ENCODE measurements at places on chromosomes 2 and 18.

GRCh38 chr2:100625717-100626116, 62.9 kb downstream of the PDCL3 start:
- no peak for DNase-seq

GRCh38 chr18:50320719-50321118, 33.2 kb upstream of the CXXC1 start:
- DNase-seq, result no peak

- no peak for DNase-seq
Measured at GRCh38 chr2:28102455-28102874, 211.9 kb downstream of the BABAM2 start.

DNA sequence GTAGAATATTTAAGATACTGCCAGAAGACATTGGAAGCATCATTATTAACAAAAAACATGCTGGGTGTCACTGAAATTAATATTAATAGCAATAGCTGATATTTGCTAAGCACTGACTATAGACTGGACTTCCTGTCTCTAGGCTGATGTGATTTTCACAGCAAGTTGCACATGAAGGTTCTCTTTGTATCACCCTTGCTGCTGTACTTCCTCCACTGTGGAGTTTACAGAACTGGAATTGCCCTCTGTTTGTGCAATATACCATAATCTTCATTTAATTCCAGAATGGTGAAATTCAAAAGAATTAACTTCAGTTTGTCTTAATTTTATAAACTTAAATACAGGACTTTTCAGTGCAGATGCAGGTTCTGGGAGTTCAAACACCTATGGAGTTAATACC, 585.1 kb downstream of the RNF144A start:
- DNase-seq, result no peak

- no peak for DNase-seq
Measured at GRCh38 chr2:181882246-181883020, 9.1 kb upstream of the ITPRID2 start.

- DNase-seq, result no peak
Measured at GRCh38 chr2:48227617-48228344, 302.2 kb upstream of the STON1 start.

DNA sequence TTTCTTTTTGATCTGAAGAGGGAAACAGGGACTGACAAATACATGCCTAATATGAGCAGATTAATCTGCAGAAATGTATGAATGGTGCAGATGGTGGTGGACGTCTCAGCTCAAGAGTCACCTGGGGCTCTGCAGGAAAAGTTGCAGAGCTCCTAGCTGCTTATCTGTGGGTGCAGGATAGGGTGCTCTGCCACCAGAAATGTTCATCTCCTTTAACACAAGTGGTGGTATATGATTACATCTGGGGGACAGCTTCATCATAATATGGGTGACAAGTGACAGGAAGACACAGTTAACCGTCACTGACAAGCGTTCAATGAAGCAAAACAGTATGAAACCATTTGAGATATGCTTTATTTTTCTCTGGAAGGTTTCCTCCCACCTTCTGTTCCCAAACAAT, 121.2 kb upstream of the LINC00305 start:
- no peak for DNase-seq

GRCh38 chr2:41937464-41937906, 110.3 kb upstream of the PKDCC start:
- DNase-seq, result no peak

Measured in CD8-positive, alpha-beta memory T cell (primary cell).